WERI-Rb-1 (cell line): ENCODE measurements at places on chromosomes 13 and 19.

DNA sequence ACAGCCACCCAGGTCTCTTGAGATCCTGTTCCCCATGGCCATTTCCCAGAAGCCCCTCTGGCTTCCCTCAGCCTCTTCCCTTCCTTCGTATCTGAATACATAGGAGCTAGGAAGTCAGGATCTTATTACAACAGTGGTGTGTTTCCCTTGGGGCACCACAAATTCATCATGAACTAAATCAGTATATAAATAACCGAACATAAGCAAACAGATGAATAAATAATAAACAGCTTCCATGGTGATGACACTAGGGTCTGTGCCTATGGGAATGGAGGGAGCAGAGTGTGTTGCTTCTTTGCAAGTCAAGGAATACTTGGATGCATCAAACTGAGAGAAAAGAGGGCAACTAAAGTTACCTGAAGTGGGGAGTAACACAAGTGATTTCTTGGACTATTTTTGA, 527.6 kb downstream of the LMO7 start:
- no peak for DNase-seq

- DNase-seq: no peak
Measured at GRCh38 chr13:65733110-65733509, 1497.0 kb downstream of the PCDH9 start.

DNA sequence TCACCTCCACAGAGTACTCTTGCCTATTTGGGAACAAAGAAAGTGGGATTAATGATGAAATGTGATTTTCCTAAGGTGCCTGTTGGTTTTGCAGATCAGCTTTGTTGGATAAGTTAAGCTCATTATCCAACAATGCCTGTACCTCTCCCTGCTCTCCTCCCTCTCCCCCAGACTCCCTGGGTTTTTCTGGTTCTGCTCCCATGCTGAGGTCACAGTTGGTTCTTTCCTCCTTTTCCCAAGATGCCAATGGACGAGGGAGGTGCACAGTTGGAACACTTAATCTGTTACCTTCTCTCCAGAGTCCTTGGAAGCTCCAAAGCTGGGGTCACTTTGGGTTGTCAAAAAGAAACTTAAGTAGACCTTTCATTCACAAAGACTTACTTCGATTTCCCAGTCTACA, 1.6 kb downstream of the OXGR1 start:
- peak; percentile 66 for DNase-seq

DNA sequence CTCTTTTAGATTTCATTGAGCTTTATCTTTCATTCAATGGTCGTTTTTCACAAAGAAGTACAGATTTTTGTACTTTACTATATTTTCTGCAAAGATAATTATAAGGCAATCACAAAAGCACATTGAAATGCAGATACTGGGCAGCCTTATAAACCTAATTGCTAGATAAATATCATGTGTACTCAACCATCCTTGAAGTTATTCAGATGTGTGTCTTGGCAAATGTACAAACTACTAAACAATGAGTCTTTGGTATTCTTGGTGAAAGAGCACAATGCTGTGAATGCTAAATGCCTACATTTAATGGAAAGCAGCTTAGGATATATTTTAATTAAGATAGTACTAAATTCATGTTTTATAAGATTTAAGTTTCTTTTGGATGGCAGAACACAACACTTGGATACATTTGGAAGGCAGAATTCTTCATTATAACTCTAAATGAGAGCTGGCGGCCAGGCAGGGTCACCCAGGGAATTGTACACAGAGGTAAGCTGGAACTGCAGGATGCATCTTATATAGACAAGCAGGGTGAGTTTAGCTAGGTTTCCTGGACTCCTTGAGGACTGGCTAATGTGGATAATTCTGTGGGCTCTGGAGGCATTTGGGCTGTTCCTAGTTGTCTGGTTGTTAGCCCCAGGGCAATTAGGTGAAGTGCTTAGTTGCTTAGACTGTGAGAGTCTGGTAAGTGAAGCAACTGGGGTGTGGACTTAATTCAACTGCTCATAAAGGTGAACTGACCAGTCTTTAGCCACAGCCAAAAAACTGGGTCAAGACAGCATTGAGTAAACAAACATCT, 286.6 kb downstream of the PCDH20 start:
- no peak for DNase-seq

DNA sequence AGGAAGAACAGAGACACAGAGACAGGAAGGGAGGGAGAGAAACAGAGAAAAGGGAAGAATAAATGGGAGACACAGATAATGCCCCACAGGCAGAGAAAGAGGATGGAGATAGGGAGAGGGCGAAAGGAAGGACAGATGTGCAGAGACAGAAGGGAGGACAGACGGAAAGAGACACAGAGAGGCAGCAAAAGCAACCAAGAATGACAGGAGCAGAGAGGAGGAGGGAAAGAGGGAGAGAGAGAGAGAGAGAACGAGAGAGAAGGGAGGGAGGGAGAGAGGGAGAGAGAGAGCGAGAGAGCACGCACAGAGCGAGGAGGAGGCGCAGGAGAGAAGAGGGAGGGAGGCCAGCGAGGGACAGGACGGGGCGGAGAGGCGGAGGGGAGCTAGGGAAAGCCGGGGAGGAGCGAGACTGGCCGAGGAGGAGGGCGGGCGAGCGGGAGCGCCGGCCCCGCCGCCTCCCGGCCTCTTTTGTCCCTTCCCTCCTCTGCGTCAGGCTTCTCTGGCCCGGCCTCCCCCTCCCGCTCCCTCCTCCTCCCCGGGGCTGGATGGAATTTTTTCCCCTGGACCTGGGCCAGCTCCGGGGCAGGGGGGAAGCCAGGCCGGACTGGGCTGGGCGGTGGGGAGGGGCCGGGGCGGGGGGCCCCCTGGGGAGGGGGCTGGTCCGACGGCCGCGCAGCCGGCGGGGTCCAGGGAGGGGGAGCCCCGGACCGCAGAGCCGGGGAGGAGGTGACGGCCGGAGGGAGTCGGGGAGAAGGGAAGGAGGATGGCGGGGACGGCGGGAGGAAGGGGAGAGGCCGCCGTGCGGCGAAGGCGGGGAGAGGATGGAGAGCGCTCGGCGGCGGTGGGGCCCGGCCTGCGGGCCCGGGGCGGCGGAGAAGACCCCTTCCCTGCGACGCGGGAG, 4.2 kb upstream of the SPACA6 start:
- DNase-seq: peak; percentile 81

DNA sequence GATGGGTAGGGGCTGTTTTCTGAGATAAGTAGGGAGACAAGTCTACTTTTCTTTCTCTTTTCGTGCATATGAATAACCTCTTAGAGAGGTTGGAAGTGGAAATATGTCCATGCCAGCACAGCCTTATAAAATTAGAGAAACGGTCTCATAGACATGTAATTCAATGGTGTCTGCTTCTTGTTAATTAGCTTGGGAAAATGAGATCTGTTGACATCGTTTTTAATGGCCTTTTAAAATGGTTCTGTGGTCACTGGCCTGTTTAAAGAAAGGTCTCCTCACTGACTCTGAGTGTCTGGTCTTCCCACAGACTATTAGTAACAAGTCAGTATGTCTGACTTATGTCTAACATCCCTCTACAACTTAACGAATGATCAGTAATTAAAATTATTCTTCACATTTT, 487.1 kb downstream of the SLITRK6 start:
- DNase-seq: no peak

- peak; percentile 78 for DNase-seq
Measured at GRCh38 chr19:45117167-45117594, 24.2 kb downstream of the PPP1R37 start.

- DNase-seq: no peak
Measured at GRCh38 chr19:34141025-34141424, 31.3 kb upstream of the LSM14A start.
